T-cell (primary cell): ENCODE measurements at places on chromosomes 4 and X.

- H3K4me1 ChIP-seq = no peaks in the 10 kb centered on the region
- H3K27me3 ChIP-seq = no peaks in the 10 kb centered on the region
- H3K27ac ChIP-seq = no peak overlapping the region
- H3K36me3 ChIP-seq = no peaks in the 10 kb centered on the region
- H3K4me3 ChIP-seq = no peak overlapping the region
- no peak for DNase-seq
Measured at GRCh38 chr4:89997171-89997704, 102.6 kb downstream of the MMRN1 start.

GRCh38 chr4:99314211-99314610 is 7.0 kb downstream of the ADH1B start:
- H3K4me1 ChIP-seq = no peaks in the 10 kb centered on the region
- H3K27me3 ChIP-seq = no peaks in the 10 kb centered on the region
- no peak overlapping the region for H3K27ac ChIP-seq
- no peak overlapping the region for H3K4me3 ChIP-seq

- H3K27ac ChIP-seq = no peak overlapping the region
- peaks cover 4% of the 10 kb centered on the region for H3K27me3 ChIP-seq
- no peak for DNase-seq
- H3K4me1 ChIP-seq = no peaks in the 10 kb centered on the region
- no peak overlapping the region for H3K4me3 ChIP-seq
Measured at GRCh38 chr4:184250795-184251669, 33.4 kb upstream of the ENPP6 start.

DNA sequence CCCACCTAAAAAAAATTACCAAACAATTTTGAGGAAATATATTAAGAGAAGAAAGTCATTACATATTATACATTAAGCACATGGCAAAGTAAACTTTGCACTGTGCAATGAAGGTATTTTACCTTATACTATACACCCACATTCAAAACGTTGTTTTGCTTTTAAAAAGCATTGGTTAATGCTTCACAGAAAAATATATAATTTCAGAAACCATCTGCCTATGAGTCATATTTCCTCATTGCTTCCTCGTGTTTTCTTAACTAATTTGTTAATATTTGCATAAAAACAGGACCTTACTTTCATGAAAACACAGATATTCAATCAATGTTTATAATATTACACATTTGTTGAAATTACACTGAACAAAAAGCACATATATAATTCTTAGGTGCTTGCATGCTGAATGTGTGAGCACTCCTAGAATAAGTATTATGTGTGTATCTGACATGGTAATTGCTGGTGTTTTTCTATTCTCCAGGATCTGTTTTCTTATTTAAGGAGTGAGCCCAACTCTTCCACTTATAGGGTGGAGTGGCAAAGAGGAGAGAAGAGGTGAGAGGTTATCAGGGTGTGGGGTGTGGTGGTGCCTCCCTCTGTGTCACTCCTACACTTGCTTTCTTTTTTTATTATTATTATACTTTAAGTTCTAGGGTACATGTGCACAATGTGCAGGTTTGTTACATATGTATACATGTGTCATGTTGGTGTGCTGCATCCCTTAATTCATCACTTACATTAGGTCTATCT is 95.1 kb upstream of the IQCM start:
- H3K36me3 ChIP-seq = no peaks in the 10 kb centered on the region
- H3K4me1 ChIP-seq = no peaks in the 10 kb centered on the region
- no peak for DNase-seq
- H3K4me3 ChIP-seq = no peak overlapping the region

GRCh38 chr4:81565142-81565870 is 93.6 kb upstream of the RASGEF1B start:
- no peak overlapping the region for H3K27ac ChIP-seq
- H3K27me3 ChIP-seq = no peaks in the 10 kb centered on the region
- no peaks in the 10 kb centered on the region for H3K36me3 ChIP-seq

- H3K36me3 ChIP-seq = no peaks in the 10 kb centered on the region
- H3K4me1 ChIP-seq = no peaks in the 10 kb centered on the region
- no peak for DNase-seq
- peaks cover 12% of the 10 kb centered on the region for H3K27me3 ChIP-seq
- no peak overlapping the region for H3K27ac ChIP-seq
- no peak overlapping the region for H3K4me3 ChIP-seq
Measured at GRCh38 chr4:165010487-165010886, 21.3 kb upstream of the TRIM60 start.

DNA sequence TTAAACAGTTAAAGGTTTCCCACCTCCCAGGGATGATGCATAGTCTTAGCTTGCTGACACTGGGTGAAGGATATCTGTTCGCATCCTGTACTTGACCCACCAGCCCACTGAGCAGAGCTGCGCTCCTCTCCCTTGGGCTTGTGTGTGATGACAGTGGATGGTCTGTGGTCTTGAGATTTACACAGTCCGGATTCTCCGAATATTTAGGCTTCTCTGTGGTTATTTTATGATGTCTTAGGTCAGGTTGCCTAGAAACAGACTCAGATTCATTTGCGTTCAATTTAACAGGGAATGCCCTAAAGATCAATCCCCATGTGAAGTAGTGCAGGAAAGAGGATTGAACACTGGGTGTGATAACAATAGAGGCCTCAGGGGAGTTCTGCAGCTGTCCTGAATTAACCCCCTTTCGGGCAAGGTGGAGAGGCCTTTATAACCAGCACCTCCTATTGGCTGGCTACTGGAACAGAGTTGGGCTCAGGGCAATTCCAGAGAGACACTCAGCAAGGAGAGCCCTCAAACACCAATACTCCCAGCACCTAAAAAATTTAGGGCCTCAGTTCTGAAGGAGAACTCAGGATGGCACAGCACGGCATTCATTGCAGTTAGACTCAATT is 653.2 kb upstream of the GALNT7 start:
- H3K4me1 ChIP-seq = no peaks in the 10 kb centered on the region
- no peak overlapping the region for H3K27ac ChIP-seq
- no peaks in the 10 kb centered on the region for H3K27me3 ChIP-seq
- DNase-seq = no peak
- H3K36me3 ChIP-seq = no peaks in the 10 kb centered on the region
- no peak overlapping the region for H3K4me3 ChIP-seq

GRCh38 chr4:145486603-145487002 is 5.0 kb downstream of the SMAD1 start:
- no peak overlapping the region for H3K27ac ChIP-seq
- H3K4me3 ChIP-seq = no peak overlapping the region
- H3K4me1 ChIP-seq = peaks cover 4% of the 10 kb centered on the region
- no peak for DNase-seq
- no peaks in the 10 kb centered on the region for H3K36me3 ChIP-seq

GRCh38 chr4:86359944-86360478 is at the start of gene MAPK10:
Gene MAPK10 (minus strand): TSS chr4:86360053.
- H3K27me3 ChIP-seq = peaks cover 3% of the 10 kb centered on the region
- no peaks in the 10 kb centered on the region for H3K36me3 ChIP-seq
- no peak within 1 kb of the TSS for H3K27ac ChIP-seq

GRCh38 chr4:123804196-123804721 is 407.7 kb downstream of the SPRY1 start:
- no peak overlapping the region for H3K4me3 ChIP-seq
- no peaks in the 10 kb centered on the region for H3K36me3 ChIP-seq
- DNase-seq = no peak

DNA sequence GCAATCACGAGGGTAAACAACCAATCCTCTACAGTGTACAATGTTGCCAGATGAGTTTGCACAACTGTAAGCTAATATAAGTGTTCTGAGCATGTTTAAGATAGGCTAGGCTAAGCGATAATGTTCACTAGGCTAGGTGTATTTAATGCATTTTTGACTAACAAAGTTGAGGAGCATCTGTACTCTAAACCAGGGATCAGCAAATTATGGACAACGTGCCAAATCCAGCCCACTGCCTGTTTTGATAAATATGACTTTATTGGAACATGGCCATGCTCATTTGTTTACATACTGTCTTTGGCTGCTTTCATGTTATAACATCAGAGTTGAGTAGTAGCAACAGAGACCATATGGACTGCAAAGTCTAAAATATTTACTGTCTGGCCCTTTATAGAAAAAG is 46.3 kb upstream of the ARHGEF6 start:
- no peak overlapping the region for H3K4me3 ChIP-seq
- no peak overlapping the region for H3K27ac ChIP-seq
- no peaks in the 10 kb centered on the region for H3K27me3 ChIP-seq
- no peaks in the 10 kb centered on the region for H3K4me1 ChIP-seq
- H3K36me3 ChIP-seq = no peaks in the 10 kb centered on the region

DNA sequence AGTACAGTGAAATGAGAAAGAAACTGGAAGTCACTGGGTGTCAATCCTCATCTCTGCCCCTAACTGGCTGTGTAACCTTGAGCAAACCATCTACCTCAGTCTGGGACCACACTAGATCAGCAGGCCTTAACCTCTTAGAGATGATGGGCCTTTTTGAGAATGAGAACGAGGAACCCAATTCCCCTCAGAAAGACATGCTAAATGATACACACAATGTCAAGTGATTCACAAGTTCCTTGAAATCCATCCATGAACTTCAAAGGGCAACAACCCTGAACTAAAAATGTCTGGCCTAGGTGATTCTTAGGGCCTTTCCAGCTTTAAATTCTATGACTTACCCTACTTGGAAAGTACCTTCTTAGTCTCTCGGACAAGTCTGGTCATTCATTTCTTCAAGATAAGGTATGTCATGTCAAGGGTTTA is 47.4 kb downstream of the ACSL4 start:
- H3K4me3 ChIP-seq = no peak overlapping the region
- no peak overlapping the region for H3K27ac ChIP-seq
- H3K4me1 ChIP-seq = no peaks in the 10 kb centered on the region
- no peaks in the 10 kb centered on the region for H3K27me3 ChIP-seq
- H3K36me3 ChIP-seq = peaks cover under 1% of the 10 kb centered on the region
- DNase-seq = no peak

- H3K27me3 ChIP-seq = no peaks in the 10 kb centered on the region
- H3K27ac ChIP-seq = peak overlapping the region; percentile 12
- H3K4me3 ChIP-seq = no peak overlapping the region
- peaks cover 44% of the 10 kb centered on the region for H3K4me1 ChIP-seq
- no peaks in the 10 kb centered on the region for H3K36me3 ChIP-seq
- peak; percentile 41 for DNase-seq
Measured at GRCh38 chrX:39859991-39860861, 237.5 kb downstream of the BCOR start.

- H3K4me3 ChIP-seq = no peak overlapping the region
- no peak overlapping the region for H3K27ac ChIP-seq
- no peak for DNase-seq
Measured at GRCh38 chr4:174708381-174708780, 120.7 kb downstream of the GLRA3 start.

- no peaks in the 10 kb centered on the region for H3K36me3 ChIP-seq
- H3K27ac ChIP-seq = no peak overlapping the region
- H3K4me1 ChIP-seq = peaks cover 8% of the 10 kb centered on the region
- no peak overlapping the region for H3K4me3 ChIP-seq
Measured at GRCh38 chrX:129981200-129981553, 1.3 kb upstream of the BCORL1 start.

DNA sequence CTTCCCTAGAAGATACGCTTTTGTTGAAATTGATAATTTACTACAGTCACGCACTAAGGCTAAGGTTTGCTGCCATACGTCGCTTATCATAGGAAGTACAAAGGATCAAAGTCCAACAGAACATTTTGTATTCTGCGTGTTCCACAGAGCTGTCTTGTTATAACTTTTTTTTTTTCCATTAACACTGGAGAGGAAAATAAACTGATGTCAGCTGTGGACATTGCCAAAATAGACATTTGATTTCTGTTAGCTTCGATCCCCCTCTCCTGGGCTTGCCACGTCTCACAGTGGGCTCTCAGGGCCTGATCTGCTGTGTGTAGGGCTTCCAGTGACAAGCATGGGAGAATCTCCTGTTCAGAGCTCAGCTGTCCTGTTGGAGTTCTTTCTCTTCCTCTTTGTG is 93.3 kb downstream of the SPATA18 start:
- H3K4me1 ChIP-seq = no peaks in the 10 kb centered on the region
- no peak overlapping the region for H3K4me3 ChIP-seq
- no peaks in the 10 kb centered on the region for H3K27me3 ChIP-seq
- H3K27ac ChIP-seq = no peak overlapping the region
- no peaks in the 10 kb centered on the region for H3K36me3 ChIP-seq
- no peak for DNase-seq

GRCh38 chr4:99301376-99302164 is 10.8 kb upstream of the ADH1A start:
- no peaks in the 10 kb centered on the region for H3K4me1 ChIP-seq
- H3K4me3 ChIP-seq = no peak overlapping the region
- no peak for DNase-seq
- H3K27ac ChIP-seq = no peak overlapping the region
- H3K27me3 ChIP-seq = no peaks in the 10 kb centered on the region

- no peaks in the 10 kb centered on the region for H3K27me3 ChIP-seq
- no peak overlapping the region for H3K4me3 ChIP-seq
- DNase-seq = no peak
- no peak overlapping the region for H3K27ac ChIP-seq
- peaks cover 48% of the 10 kb centered on the region for H3K4me1 ChIP-seq
Measured at GRCh38 chr4:151992332-151993154, 231.7 kb upstream of the GATB start.

- H3K27me3 ChIP-seq = no peaks in the 10 kb centered on the region
- no peak for DNase-seq
- peaks cover 33% of the 10 kb centered on the region for H3K4me1 ChIP-seq
- H3K36me3 ChIP-seq = peaks cover 13% of the 10 kb centered on the region
- peak overlapping the region; percentile 99 for H3K4me3 ChIP-seq
Measured at GRCh38 chr4:25377572-25378436, 741 bp downstream of the ANAPC4 start.

DNA sequence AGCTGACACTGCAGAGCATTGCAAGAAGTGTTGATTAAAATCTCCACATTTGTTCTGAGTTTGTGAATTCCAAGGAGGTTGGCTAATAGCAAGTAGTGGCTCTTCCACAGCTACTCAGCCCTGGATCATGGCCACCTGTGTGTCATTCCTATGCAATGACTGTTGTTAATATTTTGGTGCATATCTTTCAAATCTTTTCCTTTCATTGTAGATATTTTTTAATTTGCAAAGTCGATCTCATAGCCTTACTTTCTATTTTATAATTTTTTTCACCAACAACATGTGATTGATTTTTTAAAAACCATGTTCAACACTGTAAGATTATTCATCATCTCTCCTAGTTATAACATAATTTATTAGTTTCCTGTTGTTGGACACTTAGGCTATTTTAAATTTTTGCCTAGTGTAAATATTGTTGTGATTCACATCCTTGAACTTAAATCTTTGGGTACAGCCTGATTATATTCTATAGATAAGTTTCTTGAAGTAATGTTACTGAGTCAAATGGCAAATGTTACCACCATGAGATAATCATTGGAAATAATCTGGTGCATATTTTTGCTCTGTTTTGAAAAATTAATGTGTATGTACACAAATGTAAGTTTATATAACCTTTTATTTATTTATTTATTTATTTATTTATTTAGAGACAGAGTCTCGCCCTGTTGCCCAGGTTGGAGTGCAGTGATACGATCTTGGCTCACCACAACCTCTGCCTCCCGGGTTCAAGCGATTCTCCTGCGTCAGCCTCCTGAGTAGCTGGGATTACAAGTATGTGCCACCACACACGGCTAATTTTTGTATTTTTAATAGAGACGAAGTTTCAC is 17.1 kb upstream of the ARHGAP10 start:
- no peaks in the 10 kb centered on the region for H3K4me1 ChIP-seq
- no peaks in the 10 kb centered on the region for H3K27me3 ChIP-seq
- H3K4me3 ChIP-seq = no peak overlapping the region
- no peak for DNase-seq
- no peaks in the 10 kb centered on the region for H3K36me3 ChIP-seq
